ENCODE measurements at places on chromosomes 3 and 15. TPM values are rescaled to one million over a fixed set of nuclear protein-coding genes. Genes with fewer than 3 reads are reported as not detected.

GRCh38 chr15:85986116-85986515 lies 93.6 kb upstream of the AGBL1 start:
- no peak for DNase-seq

The LMLN gene
- 5.8 TPM for total RNA-seq

- no peak for DNase-seq
Measured at GRCh38 chr15:43208052-43209002, 12.5 kb downstream of the EPB42 start.

The SERINC4 gene
- total RNA-seq = not detected

The ZNF717 gene
- 9.7 TPM for total RNA-seq

GRCh38 chr3:45608885-45609284 lies 14.3 kb downstream of the LIMD1 start:
- DNase-seq = no peak

All from RPMI7951 (cell line).